ENCODE measurements at places on chromosomes 13 and 19.

DNA sequence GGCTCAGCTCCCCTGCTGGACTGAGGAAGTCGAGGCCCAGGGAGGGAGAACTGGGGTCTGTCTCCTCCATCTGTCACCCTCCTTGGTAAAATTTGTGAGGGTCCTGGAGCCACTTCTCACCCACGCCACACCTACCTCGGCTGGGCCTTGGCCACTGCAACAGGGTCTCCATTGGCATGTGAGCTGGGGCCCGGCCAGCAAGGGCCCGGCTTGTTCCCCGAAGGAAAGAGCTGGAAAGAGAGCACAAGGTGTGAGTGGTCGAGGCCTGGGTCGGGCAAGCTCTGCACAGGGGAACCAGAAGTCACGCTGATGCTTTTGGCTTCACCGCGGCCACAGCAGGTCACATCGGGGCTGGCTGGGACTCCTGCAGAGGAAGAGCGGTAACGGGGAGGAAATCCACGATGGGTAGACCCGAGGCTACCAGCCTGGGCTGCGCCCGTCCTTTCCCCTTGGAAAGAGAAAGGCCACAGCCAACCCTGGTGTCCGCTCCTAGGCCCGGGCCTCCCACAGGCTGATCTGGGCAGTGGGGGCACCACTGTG, 9.0 kb downstream of the NANOS3 start:
- no peak for DNase-seq

DNA sequence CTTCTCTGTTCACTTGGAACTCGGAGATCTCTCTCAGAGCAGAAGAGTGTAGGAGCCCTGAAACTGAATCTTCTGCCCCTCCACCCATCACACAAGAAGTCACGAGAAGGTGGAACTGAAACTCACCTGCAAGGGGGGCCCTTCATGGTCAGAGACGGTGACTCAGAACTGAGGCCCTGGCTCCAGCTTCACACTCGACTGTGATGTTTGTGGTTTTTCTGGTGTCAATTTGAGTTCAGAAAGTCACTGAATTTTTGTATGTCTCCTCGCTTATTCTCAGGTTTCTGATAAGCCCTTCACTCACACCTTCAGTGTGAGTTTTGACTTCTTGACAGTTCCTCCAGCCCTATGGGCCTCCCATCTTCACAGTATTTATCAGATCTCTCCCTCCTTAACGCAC, 23.1 kb downstream of the SIGLEC5 start:
- no peak for DNase-seq

GRCh38 chr19:17235971-17236777, 9.5 kb downstream of the NR2F6 start:
- peak; percentile 88 for DNase-seq

GRCh38 chr13:32026623-32027022, 5.0 kb upstream of the FRY start:
- DNase-seq, result no peak

DNA sequence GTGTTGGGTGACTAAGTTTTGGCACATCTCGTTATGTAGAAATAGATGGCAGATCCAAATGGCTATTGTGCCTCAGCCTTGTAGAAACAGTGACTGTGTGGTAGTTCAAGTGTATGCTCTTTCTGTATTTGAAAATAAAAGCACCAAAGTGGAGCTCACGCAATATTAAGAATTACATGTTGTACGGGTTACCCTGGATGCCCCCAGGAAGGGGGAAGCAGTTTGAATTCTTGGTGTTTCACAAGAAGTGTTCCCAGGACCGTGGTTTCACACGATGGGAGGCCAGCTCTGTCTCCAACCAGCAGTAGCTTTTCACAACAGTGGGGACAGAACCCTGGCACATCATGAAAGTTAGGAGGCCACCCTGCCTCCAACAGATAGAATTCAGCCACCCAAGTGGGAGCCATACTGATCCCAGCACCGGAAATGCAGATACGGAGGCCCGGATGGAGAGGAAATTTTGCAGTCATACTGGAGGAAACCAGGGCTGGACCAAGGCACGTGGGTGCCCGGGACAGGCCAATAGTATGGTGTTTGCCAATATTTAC, 8.9 kb downstream of the FLT1 start:
- no peak for DNase-seq

DNA sequence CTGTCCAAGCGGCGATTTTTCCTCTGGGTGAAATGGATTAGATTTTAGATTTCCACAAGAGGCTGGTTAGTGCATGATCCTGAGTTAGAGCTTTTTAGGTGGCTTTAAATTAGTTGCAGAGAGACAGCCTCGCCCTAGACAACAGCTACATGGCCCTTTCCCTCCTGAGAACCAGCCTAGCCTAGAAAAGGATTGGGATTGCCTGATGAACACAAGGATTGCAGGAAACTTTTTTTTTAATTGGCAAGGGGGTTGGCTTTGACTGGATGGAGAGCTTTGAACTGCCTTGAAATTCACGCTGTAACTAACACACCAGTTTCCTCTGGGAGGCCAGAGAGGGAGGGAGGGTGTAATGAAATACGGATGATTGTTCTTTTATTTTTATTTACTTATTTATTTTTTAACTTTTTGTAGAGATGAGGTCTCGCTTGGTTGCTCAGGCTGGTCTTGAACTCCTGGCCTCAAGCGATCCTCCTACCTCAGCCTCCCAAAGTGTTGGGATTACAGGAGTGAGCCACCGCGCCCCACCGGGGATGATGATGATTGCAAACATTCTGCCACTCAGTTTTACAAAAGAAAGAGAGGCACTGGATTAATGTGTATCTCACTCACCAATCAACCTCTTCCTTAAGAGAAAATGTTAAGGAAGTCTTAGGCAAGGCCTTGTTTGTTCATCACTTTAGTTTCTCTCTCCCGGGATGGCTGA, 1.9 kb downstream of the LDLR start:
- DNase-seq, result no peak

DNA sequence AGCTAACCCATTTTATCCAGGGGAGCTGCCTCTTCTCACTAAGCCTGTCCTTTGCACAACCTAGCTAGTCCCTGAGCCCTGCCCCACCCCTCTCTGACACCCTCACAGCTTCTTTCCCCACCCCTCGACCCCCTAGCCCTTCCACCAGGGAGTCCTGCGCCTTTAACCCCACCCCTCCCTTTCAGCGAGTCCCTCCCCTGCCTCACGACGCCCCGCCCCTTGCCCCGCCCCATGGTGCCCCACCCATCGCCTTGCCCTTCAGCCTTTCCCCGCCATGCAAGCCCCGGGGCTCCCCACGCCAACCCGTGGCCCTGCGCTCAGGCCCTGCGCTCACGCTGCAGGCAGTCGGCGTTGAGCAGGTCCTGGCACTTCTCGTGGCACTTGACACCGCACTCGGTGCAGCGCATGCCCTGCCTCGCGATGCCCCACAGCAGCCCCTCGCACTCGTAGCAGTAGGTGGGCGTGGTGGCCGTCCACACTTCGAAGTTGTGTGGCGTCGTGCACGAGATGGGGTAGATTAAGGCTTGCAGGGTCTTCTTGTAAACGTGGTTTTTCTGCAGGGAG, 40.0 kb downstream of the UNC13A start:
- no peak for DNase-seq

DNA sequence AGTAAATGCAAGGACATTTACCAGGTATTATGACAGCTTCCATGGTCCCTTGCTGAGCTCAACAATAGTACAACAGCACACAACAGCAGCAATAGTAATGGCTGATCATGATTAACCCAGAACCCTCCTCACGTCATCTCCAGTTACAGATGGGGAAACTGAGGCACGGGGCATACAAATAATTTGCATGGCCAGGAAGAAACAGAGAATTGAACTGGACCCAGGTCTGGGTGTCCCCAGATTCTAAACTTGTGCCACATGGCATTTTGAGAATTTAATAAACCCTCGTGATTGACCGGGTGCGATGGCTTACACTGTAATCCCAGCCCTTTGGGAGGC, 7.2 kb downstream of the MAST3 start:
- DNase-seq, result no peak

DNA sequence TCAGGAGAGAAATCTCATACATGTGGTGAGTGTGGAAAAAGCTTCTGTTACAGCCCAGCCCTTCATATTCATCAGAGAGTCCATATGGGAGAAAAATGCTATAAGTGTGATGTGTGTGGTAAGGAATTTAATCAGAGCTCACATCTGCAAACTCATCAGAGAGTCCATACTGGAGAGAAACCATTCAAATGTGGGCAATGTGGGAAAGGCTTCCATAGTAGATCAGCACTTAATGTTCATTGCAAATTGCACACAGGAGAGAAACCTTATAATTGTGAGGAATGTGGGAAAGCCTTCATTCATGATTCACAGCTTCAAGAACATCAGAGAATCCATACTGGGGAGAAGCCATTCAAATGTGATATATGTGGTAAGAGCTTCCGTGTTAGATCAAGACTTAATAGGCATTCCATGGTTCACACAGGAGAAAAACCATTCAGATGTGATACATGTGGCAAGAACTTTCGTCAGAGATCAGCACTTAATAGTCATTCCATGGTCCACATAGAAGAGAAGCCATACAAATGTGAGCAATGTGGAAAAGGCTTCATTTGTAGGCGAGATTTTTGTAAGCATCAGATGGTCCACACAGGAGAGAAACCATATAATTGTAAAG, 15.2 kb downstream of the ZNF221 start:
- DNase-seq, result no peak

- no peak for DNase-seq
These were observed 12.0 kb upstream of the KCNC3 start for GRCh38 chr19:50341091-50341564.

- DNase-seq, result peak; percentile 76
These were observed 3.8 kb downstream of the BCAT2 start for GRCh38 chr19:48806818-48807589.

DNA sequence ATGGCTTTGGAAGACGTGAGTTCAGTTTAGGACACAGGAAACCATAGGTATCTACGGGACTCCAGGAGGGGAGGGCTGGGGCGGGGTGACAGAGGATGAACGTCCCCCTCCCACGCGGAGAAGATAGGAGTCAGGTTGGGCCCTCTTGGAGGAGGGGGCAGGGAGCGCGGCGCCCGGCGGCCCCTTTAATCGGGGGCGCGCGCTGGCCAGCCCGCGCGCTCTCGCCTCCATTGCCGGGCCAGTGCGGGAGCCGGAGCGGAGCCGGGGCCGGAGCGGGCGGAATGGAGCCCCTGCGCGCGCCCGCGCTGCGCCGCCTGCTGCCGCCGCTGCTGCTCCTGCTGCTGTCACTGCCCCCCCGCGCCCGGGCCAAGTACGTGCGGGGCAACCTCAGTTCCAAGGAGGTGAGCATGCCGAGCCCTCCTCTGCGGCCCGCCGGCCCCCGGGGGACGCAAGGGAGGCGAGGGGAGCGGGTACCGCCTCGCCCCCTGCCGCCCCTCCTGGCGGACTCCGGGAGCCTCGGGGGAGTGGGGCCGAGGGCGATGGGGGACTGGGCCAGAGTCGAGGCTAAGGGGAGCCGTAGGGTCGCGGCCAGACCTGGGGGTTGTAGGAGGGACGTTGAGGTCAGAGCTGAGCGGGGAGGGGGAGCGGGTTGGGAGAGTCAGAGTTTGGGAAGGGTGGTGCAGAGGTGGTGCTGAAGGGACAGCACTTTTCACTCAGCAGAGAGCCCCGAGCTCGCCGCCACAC, at the start of gene TMEM145:
Gene TMEM145 (plus strand): TSS at position 214 of the 744 bp plus-strand sequence. CDS start 68 bp downstream, at position 282.
- DNase-seq, result peak; percentile 92

DNA sequence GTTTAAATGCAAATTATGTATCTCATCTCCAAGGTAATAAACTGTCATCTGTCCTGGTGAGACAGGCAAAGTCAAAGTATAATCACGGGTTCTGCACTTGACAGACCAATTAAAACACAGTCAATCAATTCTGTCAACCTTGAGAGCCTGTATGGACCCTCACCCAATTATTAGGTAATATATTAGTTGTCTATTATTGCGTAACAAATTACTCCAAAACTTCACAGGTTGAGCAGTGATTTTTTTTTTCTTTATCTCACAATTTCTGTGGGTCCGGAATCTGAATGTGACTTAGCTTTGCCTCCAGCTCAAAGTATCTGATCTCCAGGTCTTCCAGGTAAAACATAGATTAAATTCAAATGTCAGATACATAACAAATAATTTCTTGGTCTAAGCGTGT, 707.4 kb upstream of the ARGLU1 start:
- no peak for DNase-seq

- no peak for DNase-seq
These were observed 27.5 kb downstream of the LNX2 start for GRCh38 chr13:27592865-27593264.

DNA sequence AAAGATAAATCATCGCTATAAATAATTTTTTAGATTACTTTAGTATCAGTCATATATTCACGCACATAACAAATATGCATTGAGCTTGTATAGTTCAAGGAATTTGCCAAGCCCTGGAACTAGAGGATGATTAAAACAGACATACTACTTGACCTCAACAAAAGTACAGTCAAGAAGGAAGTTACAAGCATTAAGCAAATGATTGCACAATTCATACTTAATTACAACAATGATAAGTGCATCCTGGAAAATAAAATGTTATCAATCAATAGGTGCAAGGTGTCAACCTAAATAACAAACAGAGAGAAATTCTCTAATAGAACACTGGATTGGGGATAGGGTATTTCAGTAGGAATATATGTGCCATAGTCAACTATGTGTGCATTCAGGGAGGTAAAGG, 491.2 kb downstream of the GPC5 start:
- DNase-seq, result no peak

All from A549 (cell line).